EH (cell line): ENCODE measurements at places on chromosomes 6 and 20.

DNA sequence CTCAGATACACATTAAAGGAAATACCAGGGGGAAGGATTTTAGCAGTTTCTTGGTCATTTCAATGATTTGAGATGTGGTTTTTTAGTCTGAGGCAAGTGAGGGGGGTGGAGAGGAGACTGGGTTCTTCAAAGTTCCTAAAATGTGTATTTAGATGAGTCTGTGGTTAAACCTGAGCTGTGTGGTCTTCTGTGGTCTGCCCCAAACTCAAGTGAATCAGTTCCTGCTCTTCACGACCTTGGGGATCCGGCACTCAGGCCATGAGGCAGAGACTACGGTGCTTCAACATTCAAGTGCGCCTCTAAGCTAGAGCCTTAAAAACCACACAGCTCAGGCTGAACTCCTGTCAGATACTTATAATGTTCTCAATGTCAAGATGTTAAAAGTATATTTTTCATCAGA is 406.7 kb downstream of the LMBRD1 start:
- DNase-seq: no peak

GRCh38 chr6:161922631-161923119 is 648.8 kb upstream of the AGPAT4 start:
- DNase-seq: no peak

- no peak for DNase-seq
Observed at GRCh38 chr20:22374066-22374465, 210.3 kb downstream of the FOXA2 start.

- no peak for DNase-seq
Observed at GRCh38 chr6:118981884-118982574, 47.1 kb upstream of the MCM9 start.

- DNase-seq: no peak
Observed at GRCh38 chr6:20509212-20509611, 25.0 kb upstream of the CDKAL1 start.

DNA sequence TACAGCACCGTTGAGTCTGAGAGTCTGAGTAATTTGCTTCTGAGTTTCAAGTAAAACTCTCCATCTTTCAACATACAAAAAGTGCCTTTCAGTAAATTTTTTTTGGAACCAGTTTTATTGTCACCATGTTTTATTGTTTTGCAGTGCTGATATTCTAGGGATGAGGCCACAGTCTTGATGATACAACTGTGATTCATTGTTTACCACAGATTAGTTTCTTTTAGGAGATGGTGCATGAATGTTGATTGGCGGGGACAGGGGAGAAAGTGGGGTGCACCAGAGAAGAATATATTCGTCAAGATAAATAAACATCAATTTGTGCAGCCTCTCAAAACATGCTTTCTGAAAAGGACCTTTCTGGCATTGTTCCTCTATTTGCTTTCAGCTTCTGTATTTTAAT is 109.0 kb downstream of the MCHR2 start:
- no peak for DNase-seq

- DNase-seq: no peak
Observed at GRCh38 chr6:5246141-5247097, 14.3 kb downstream of the LYRM4 start.

DNA sequence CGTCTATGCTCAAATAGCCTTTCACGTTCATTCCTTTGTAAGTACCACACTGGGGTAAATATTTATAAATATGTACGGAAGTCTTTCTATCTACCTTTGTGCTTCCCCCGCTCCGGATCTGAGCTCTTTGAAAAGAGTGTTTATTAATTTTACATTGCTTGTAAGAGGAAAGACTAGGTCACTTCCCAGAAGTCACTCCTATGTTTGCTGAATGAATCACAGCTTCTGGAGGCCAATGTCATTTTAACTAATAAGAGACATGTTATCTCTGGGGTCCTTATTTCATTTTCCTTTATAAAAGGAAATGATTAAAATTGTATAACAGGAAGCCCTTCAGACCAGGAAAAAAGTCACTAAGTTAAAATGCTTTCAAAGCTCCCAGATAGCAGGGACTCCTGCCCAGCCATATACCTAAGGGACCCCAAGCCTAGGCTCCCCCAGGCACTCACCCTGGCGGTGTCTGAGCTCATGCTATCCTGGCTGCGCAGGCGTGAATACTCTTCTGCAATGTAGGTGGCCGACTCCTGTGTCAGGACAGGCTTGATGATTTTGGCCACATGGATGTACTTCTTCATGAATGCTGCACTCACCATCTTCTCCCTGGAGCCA is 12.6 kb downstream of the MCM3 start:
- no peak for DNase-seq

GRCh38 chr6:51934098-51934497 is 153.3 kb downstream of the PKHD1 start:
- DNase-seq: no peak

DNA sequence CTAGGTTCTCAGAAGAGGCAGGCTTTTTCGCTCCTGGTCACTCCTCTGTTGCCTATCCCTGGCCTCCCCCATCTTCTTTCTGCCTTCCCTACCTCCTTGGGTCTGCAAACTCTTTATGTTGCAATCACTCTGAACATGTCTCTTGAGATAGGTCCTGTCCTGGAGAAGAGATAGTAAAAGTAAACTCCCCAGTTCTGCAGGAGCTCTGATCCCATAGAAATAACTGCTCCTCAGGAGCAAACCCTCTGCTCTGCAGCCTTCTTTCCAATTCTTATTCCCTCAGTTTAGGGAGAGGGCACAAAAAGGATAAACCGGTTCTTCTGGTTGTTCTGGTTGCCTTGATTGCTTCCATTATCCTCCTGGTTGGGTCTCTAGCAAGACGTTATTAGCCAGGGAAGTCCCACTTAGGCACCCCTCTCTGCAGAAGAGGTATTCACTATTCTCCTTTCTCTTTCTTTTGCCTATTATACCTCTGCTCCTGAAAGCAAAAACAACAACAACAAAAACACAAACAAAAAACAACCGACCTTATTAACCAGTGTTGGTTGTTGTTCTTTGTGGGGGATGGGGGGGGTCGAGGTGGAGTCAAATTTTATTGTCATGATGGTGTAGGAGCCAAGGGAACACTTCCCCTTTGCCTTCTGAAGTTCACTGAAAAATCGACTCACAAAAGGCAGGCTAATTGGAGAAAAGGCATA is 973 bp downstream of the TRIM38 start:
- peak; percentile 29 for DNase-seq

DNA sequence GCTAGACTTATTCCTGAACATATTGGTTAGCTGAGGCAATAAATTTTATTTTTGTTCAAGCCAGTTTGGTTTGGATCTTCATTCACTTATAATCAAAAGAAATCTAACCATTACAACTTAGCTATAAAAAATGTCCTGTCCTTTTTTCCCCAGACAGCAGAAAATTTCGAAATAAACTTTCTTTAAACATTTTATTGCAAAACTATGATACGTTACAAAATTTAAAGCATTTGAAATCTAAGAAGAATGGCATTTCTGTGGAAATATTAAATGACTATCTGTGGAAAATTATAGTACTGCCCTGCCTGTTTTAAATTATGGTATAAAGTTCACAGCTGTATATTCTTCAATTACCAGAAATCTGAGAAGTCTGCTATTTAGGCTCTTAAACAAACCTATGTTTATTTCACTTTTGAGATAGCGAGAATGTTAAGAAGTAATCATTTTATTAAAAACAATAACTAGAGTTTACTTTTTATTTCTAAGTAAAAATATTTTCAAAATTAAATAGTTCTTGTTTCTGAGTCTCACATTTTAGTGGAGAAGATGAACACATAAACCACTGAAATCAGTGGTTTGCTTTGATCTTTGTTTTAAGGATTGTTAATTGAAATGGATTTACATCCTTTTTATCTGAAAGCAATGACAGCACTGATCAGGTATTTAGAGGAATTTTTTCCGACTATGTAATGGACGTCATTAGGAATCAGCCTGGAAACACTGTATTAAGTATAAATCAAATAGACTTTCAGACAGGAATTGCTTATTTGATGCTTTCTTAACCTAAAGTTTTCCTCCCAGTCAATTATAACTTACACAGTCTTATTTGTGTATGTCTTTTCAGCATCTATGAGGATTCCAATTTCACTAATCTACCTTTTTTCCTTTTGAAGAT is 553.7 kb downstream of the COL12A1 start:
- peak; percentile 34 for DNase-seq

GRCh38 chr6:153130515-153131036 is 506 bp downstream of the RGS17 start:
- DNase-seq: no peak

DNA sequence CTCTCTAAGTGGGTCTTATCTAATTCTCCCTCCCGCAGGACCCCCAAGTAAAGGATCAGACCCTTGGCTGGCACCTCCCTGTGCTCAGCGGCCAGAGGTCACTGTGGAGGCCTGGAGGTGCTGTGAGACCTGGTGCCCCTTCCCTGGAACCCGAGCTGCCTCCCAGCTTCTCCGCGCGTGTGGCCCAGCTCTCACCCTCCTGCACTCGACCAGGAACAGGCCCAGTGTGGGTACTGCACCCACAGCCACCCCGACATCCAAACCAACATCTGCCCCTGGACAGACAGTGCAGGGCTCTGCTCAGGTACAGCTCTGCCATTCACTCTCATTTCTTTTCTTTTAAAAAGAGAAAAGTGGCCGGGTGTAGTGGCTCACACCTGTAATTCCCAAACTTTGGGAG is 42.4 kb downstream of the TMEM242 start:
- DNase-seq: no peak

DNA sequence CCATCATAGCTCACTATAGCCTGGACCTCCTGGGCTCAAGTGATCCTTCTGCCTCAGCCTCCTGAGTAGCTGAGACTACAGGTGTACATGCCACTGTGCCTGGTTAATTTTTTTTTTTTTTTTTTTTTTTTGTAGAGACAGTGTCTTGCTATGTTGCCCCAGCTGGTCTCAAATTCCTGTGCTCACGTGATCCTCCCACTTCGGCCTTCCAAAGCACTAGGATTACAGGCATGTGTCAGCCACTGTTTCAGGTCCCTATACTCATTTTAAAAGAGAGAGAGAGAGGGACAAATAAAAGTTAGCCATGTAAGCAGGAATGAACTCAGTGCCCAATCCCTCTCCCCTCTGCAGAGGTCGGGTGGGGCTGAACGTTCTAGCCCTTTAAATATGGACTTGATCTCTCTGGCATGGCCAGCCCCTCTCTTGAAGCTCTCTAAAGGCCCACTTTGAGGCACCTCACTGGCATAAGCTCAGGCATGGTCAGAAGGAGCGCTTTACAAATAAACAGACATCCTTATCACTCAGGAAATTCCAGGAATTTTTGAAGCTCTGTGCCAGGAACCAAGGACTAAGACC is 9.0 kb upstream of the SERPINB1 start:
- DNase-seq: peak; percentile 73

DNA sequence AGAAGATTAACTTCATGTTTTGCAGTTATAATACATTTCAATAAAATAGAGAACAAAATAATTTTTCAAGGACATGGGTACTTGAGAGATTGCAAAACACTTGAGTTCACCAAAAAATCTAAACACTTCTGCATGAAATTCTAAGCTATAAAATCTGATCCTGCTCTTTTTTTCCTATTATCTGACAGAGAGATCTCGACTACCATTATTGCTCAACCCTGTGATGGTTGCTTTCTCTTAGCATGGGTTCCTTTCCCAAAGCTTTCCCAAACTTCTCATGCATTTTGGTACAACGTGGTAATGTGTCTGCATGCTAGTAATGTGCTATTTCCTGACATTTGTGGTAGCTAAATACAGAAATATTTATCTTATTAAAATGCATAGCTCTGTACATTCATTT is 1243.1 kb upstream of the ADGRB3 start:
- DNase-seq: no peak

DNA sequence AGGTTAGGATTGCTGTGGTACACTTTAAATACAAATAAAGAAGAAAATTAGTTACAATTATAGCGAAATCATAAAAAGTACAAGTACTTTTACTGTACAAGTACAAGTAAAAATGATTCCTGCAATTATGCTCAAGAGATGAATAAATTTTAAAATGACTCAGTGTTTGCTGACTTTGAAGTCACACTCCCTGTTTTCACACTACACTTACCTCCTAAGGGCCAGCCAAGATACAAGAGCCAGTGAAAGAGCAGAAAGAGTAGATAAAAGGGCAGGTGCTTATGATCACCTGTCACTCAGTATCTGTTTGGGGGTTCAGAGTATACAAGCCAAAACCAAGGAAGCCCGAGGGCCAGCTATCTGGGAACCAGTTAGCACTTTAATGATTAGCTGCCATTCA is 41.0 kb upstream of the COL21A1 start:
- no peak for DNase-seq

DNA sequence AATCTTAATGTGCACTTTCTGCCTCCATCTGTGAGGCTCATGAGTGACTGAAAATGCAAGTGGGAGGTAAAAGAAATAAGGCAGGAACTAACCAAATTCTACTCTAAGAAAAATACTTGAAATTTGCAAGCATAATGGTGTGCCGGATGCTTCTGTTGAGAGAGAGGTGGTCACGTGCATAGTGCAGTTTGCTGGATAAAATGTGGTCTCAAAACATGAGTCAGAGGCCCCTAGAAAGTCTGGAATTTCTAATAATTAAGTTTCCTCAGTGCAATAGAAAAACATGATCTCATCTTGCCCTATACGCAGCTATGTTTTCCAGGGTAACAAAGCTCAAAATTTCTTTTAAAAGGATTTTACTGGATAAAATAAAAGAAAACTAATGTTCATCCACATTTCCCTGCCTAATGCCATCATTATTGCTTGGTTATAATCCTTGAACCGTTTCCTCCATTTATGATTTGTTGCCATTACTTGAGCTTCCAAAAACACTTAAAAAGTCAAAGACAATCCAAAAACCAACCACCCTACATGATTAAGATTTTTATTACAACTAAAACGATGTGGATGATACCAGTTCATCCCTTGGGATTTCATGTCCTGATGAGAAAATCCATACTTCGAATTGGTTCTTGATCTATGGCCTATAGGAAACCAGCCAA is 351.7 kb upstream of the ARID1B start:
- peak; percentile 95 for DNase-seq

GRCh38 chr6:28212510-28213212 is 12.4 kb upstream of the ZSCAN9 start:
- peak; percentile 87 for DNase-seq

- no peak for DNase-seq
Observed at GRCh38 chr6:11636121-11636520, 98.6 kb downstream of the TMEM170B start.

- DNase-seq: no peak
Observed at GRCh38 chr6:36754582-36755434, 57.2 kb downstream of the RAB44 start.

GRCh38 chr6:143901885-143902750 is 37.8 kb downstream of the ZC2HC1B start:
- peak; percentile 3 for DNase-seq

DNA sequence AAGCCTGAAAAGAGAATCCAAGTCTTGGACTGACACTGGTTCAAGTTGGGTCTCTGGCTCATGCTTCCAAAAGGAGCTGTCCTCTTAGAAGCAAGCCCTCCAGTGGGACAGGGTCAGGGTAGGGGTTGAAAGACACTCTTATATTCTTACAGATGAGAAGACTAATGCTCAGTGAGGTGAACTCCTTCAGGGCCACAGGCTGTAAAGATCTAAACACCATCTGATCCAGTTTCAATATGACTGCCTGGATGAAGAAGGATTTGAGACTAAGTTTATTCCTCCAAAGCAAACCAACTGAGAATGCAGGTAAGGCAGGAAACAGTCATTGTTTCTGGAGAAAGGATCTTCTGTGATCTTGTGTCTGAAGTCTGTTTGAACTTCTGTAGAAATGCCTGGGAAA is 99.0 kb upstream of the TAB2 start:
- no peak for DNase-seq
